Uterus (tissue), 4 donors: ENCODE measurements at places on chromosomes 16 and 17.

GRCh38 chr17:354651-355556, 2.3 kb upstream of the RPH3AL start:
- DNase-seq = no peak

DNA sequence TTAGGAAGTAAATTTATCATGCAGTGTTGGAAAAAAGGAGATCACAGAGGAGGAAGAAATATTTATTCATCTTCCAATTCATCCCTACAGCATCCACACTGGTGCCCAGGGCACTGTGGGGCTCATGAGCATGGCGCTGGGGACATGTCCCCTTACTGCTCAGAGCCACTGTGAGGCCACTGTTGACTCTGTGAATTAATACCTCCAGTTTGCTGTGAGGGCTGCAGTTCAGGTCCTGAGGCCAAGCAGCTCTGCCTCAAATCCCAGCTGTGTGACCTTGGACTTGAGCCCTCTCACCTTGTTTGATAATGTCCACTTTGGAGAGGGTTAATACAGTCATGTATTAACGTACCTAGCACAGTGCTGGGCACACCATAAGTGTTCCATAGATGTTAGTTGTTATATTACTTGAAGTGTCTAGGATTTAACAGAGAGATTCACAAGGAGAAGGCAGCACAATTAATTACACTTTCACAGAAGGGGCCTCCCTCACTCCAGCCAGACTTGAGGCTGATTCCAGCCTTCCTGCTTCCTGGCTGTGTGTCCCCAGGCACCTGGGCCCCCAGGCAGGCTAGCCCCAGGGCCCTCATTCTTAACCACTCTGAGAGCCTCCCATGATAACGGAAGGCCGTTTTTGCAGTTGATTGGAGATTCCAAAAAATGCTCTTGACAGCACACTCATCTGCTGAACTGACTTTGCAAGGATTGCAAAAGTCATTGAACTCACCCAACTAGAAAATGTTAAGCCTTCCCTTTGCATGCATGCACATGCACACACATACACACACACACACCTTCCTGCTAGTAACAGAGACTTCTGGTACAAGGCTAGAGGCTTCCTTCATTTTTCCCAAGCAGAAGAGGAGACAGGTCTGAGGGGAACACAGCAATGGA, 29.4 kb downstream of the KATNIP start:
- no peak for DNase-seq

DNA sequence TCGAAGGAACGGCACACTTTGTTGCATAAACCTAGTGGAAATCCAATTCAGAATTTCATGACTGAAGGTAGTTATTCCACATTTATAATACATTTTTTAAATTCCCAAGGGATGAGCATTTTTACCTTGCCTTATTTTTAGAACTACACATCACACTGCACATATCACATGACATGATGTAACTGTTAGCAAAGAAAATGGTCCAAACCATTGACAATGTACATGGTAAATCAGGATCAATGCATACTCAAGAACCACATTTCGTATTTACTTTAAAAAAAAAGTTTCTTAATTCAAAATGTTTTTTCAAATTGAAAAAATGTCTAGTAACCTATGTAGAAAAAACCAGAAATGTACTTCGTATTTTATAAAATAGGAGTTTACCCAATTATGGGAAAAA, 2.5 kb downstream of the KANSL1 start:
- DNase-seq = no peak

GRCh38 chr17:77555741-77556291, 402.7 kb upstream of the TNRC6C start:
- no peak for DNase-seq

- DNase-seq = no peak
These were observed 48.1 kb upstream of the ALOX12 start for GRCh38 chr17:6947745-6948144.
